ENCODE measurements at places on chromosomes 4 and X. TPM values are rescaled to one million over a fixed set of nuclear protein-coding genes. Genes with fewer than 3 reads are reported as not detected.

RENBP gene
- 7.5 TPM for total RNA-seq

- DNase-seq = no peak
Observed at GRCh38 chrX:84729809-84730208, 227.6 kb upstream of the HDX start.

DNA sequence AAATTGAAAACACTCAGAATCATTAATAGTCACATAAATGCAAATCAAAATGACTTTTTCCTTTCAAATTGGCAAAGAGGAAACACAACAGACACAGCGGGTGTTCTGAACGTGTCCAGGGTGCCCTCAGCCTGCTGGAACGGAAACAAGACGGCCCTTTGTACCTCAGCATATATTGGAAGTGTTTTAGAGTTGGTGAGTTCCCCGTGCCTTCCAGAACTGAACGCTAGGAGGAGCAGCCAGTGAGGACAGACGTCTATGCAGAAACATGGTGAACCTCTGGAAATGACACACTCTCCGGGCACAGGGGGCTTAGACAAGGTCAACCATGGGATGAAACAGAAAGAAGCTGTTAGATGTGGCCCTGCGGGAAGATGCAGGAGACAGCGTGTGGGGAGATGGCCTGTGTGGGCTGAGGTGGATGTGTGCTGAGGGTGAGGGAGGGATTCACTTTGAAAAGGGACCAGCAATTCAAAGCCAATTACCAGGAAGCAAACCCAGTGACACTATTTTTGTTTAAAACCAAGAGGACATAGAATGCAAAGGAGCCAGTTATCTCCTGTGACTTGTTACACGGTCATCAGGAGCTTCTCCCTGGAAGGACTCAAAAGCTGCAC, 40.4 kb downstream of the RNF212 start:
- DNase-seq = no peak

GRCh38 chr4:143344041-143344440, 7.4 kb downstream of the GAB1 start:
- no peak for DNase-seq

DNA sequence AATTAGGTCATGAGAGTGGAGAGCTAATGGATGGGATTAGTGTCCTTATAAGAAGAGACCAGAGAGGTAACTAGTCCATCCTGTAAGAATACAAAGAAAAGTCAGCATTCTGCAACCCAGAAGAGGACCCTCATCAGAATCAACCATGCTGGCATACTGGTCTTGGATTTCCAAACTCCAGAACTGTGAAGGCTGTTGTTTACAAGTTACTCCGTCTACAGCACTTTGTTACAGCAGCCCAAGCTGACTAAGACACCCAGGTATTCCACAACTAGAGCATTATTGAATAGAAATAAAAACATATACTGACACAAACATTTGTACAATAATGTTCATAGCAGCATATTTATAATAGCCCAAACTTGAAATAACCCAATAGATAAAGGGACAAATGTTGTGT, 9.2 kb downstream of the TMEM156 start:
- DNase-seq = no peak

Measured in left ventricle myocardium inferior (tissue), 1 donor.